Activated T-cell treated with anti-CD3 and anti-CD28 coated beads for 24 hours (primary cell): ENCODE measurements at places on chromosomes 12 and 14.

DNA sequence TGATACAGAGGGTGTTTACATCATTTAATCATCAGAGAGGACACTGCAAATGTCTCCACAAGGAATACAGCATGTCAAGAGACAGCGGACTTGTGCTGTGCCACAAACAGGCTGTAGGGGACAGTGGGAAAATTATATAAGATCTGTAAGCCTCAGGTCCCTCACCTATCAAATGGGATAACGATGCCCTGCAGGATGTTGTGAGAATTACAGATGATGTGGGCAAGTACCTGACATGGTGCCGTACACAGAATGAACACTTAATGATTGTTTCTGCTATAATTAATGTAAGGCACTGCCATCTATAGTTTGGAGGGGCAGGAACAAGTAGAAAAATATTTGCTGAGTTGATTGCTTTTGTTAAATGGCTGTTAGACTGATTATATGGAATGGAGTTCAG lies 81.9 kb upstream of the GTF2A1 start:
- DNase-seq: no peak

GRCh38 chr14:72457641-72458040 lies 436.3 kb downstream of the DPF3 start:
- no peak for DNase-seq

DNA sequence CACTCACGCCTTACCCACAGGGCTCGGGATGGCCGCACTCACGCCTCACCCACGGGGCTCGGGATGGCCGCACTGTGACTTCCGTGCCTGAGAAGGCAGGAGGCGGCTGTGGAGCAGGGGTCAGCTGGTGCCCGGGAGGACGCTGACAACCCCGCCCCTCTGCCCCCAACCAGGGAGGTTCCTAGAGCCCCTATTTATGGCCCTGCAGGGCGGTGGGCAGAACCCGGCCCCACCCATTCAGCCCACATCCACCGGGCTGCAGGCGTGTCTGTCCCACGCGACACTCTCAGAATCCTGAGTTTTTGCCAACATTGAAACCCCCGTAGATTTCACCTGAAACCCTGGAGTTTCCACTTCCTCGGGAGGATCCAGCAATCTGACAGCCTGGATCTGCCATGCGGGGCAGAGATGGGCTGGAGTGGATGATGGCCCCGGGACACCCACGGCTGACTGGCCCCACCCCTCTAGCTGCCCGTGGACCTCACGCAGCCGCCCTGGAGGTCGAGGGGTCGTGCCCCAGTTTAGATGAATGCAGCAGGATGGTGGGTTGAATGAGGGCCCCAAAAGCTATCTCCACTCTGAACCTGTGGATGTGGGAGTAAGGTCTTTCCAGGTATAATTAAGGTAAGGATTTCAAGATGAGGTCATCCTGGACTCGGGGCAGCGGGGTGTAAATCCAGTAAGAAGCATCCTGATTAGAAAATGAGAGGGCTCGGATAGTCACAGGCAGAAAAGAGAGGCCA lies 20.4 kb downstream of the GALNT9 start:
- no peak for DNase-seq

DNA sequence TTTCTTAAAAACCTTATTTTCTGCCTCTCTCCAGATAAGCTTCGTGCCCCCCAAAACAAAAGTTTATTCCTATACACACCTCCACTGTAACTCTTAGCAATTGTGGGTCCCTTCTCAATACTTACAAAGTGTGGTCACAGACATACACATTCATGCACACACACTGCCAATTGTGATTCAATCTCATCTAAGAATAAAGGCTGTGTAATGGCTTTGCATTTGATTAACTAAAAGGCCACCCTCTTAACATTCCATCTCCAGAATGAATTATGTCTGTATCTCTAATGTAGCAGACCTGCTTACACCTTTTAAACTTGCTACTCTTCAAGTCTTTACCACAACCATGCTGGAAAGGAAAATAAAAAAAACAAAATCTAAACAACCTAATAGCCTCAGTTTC lies 49.5 kb downstream of the MYF5 start:
- DNase-seq: no peak

DNA sequence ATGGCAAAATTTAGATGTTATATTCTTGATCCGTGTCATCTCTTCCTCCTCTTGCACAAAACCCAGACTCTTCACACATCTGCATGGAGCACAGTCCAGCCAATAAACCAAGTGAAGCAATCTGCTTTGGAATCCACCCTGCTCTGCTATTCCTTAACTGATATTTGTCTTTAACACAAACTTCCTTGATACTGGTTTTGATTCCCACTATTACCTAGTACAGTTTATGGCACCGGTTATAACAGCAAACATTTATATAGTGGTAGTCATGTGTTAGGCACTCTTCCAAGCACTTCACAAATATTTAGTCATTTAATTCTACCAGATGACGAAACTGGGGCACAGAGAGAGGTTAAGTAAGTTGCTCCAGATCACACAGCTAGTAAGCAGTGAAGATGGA lies 12.5 kb downstream of the STYK1 start:
- DNase-seq: no peak

DNA sequence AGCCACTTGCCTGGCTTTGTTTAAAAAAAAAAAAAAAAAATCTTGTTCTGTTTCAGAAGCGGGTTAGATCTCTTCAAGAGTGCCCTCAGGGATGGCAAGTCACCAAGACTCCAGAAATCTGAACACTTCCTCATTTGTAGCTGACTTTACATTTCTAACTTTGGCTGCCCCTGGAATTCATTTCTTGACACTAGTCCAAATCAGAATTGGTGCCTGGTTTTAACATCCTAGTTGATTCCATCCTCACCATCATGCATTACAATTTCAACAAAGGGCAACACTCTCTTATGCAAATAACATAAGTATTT lies 295.5 kb downstream of the RMST start:
- DNase-seq: no peak

DNA sequence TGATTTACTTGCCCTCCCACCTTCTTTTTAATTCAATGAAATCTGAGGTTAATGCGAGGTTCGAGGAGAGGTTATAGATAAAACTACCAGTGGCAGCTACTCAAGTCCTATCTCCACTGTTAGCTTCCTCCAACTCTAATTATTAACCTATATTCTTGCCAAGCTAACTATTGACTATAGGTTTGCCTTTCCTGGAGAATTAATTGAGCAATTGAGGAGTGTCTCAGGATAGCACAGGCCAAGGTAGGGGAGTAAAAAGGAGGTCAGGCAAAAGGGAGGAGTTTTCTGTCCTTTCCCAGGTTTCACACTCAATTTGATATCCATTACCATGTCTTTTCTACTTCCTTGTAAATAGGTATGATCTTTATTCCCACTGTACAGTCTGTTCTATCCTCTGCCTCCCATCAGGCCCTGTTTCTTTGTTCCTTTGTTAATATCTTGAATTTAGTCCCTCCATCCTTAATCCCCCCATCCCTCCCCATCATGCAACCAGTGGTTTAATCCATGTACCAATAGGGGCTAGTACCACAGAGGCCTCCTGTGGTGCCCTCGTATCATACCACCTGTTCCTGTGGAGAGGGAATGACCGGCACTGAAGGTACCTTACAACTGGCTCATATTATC lies 3.7 kb upstream of the SUOX start:
- no peak for DNase-seq

GRCh38 chr12:16893426-16893825 lies 287.5 kb upstream of the LMO3 start:
- no peak for DNase-seq

- no peak for DNase-seq
Measured at GRCh38 chr14:105034315-105035039, 13.6 kb upstream of the CDCA4 start.

DNA sequence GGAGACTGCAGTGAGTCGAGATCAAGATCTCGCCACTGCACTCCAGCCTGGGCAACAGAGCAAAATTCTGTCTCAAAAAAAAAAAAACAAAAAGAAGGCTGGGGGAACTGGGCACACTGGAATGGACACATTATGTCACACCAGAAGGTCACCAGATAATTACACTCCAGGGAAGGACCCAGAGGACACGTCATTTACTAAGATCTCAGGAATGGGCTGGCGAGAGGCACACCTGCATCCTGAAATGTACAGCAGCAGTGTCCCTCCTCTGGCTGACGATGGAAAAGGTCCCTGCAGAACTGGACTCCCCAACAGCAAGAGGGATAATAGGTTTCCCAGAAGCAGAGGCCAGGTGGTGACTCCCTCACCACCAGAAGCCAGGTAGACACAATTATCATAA lies 243.5 kb downstream of the BCL11B start:
- DNase-seq: no peak

GRCh38 chr12:95996034-95996658 lies at the start of gene HAL:
HAL (minus strand) TSS chr12:95996344; CDS start chr12:95995910, 434 bp downstream.
- no peak for DNase-seq

- no peak for DNase-seq
Measured at GRCh38 chr14:31690056-31690455, 128.9 kb downstream of the NUBPL start.

GRCh38 chr14:93464271-93464670 lies 33.5 kb downstream of the UNC79 start:
- no peak for DNase-seq

GRCh38 chr14:53501361-53502211 lies 348.5 kb upstream of the DDHD1 start:
- no peak for DNase-seq

GRCh38 chr12:71652656-71653055 lies 11.0 kb downstream of the ZFC3H1 start:
- no peak for DNase-seq

GRCh38 chr14:69827560-69827959 lies 30.5 kb upstream of the SLC10A1 start:
- no peak for DNase-seq

GRCh38 chr12:130686511-130686991 lies 29.5 kb downstream of the RIMBP2 start:
- no peak for DNase-seq

DNA sequence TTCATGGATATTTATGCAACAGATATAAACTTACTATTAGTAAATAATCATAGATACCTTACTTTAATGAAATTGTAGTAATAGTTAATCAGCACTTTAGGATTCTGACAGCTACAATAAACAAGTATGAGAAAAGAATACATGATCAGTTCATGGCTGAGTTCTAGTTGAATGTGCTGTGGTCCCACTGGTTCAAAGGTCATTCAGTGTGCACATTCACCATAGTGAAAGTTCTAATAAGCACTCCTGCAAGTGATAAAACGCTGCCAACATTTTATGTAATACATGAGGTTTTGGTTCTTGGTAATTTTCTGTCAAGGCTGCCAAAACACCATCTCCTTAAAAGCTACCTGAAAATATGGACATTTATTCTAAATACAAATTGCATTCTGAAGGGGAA lies 92.6 kb downstream of the NUMB start:
- no peak for DNase-seq

DNA sequence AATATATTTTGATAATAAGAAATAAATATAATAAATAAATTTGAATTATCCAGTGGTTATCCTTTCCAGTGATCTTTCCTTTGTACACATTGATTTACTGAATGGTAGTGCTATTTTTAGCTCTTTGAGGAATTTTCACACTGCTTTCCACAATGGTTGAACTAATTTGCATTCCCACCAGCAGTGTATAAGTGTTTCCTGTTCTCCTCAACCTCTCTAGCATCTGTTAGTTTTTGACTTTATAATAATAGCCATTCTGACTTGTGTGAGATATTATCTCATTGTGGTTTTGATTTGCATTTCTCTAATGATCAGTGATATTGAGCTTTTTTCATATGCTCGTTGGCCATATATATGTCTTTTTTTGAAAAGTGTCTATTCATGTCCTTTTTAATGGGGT lies 333.7 kb downstream of the RAD51B start:
- no peak for DNase-seq

DNA sequence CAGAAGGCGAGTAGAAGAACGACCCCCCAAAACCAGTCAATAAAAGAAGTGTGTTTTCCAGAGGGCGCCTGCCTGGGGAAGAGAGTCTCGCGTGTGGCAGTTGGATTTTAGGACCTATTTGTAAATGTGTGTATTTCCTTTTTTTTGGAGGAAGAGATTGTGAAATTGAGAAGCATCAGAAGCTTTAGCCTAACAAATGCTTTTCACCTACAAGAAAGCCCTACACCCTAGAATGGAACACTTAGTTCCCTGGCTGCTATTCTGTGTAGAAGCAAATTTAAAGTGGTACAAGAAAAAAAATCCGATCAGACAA lies 1.3 kb downstream of the RCOR1 start:
- no peak for DNase-seq

GRCh38 chr14:91265404-91265803 lies 20.9 kb upstream of the GPR68 start:
- no peak for DNase-seq

- DNase-seq: no peak
Measured at GRCh38 chr12:107557026-107557425, 128.6 kb upstream of the PWP1 start.

GRCh38 chr14:61077951-61078720 lies 97.1 kb downstream of the SLC38A6 start:
- no peak for DNase-seq

DNA sequence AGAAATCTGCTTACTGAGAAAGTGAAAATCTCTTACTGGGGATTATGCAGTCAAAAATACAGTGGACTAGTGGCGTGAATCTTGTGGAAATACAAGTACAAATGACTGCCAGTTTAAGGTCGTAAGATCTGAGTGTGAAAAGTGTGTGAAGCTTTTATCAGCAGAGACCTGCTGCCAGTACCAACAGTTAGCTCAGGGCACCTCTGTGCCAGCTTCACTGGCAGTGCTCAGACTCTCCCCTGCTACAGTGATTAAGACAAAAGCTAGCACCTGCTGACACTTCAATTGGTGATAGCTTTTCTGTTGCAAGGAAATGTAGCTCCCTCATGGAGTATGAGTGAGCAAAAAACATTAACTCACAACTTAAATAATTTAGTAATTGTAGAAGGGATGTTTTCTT lies 185.1 kb downstream of the ANO6 start:
- no peak for DNase-seq

DNA sequence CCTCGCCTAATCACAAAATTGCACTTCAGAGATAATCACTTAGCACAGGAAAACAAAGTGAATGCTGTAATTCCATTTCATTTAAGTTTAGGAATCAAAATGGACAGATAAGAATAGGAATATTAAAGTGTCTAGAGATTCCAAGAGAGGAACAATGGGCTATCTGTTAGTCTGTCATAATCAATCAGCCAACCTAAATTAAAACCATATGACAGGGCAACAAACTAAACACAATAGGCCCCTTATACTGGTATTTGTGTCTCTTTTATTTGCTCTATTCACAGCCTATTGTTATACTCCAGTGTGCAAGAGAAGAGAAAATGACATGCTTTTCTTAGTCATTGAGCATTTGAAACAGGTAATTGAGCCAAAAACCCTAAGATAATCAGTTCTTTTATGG lies 259.4 kb downstream of the PRKD1 start:
- no peak for DNase-seq

GRCh38 chr14:73097421-73097820 lies 38.9 kb upstream of the PSEN1 start:
- DNase-seq: no peak
